ENCODE measurements at places on chromosomes 5 and 9. TPM values are rescaled to one million over a fixed set of nuclear protein-coding genes. Genes with fewer than 3 reads are reported as not detected.

The TRPM6 gene
- total RNA-seq = not detected

The DAB2 gene
- 281 TPM for total RNA-seq

The ZNF618 gene
- total RNA-seq = 13.1 TPM

The ZMAT2 gene
- total RNA-seq = 64.8 TPM

The PCA3 gene
- not detected for total RNA-seq

The EQTN gene
- total RNA-seq = not detected

All from HFFc6 (cell line).